ENCODE measurements at places on chromosomes 7 and 10. TPM values are rescaled to one million over a fixed set of nuclear protein-coding genes. Genes with fewer than 3 reads are reported as not detected.

The NUTM2E gene
- not detected for total RNA-seq

The OR9A2 gene
- not detected for total RNA-seq

The CALD1 gene
- total RNA-seq: 445 TPM

The PIK3CG gene
- total RNA-seq: not detected

The EN2 gene
- 0.17 TPM for total RNA-seq

The NPFFR1 gene
- under 0.01 TPM for total RNA-seq

The TMEM213 gene
- total RNA-seq: not detected

The PKD1L1 gene
- 0.17 TPM for total RNA-seq

The ANKMY2 gene
- total RNA-seq: 11.0 TPM

The PURB gene
- total RNA-seq: 32.8 TPM

The CYCS gene
- total RNA-seq: 210 TPM

The EEF1AKMT2 gene
- total RNA-seq: 15.7 TPM

The IL6 gene
- total RNA-seq: 0.66 TPM

The DLD gene
- total RNA-seq: 52.7 TPM

The NEBL gene
- 11.7 TPM for total RNA-seq

The MYOZ1 gene
- total RNA-seq: not detected

The PLEKHS1 gene
- not detected for total RNA-seq

The PPP1R17 gene
- total RNA-seq: not detected

The SDK1 gene
- total RNA-seq: 24.5 TPM

The CALN1 gene
- not detected for total RNA-seq

The CD36 gene
- not detected for total RNA-seq

The HHEX gene
- 0.33 TPM for total RNA-seq

The HTR5A gene
- total RNA-seq: not detected

Data from mammary epithelial cell (primary cell).